Upper lobe of right lung (tissue), 1 donor: ENCODE measurements at places on chromosomes 11 and 22. TPM values are rescaled to one million over a fixed set of nuclear protein-coding genes. Genes with fewer than 3 reads are reported as not detected.

Gene UBQLN3
- total RNA-seq: 0.14 TPM

Gene KRTAP5-10
- total RNA-seq: not detected

Gene PAK1
- total RNA-seq: 28.2 TPM

Gene LDHAL6A
- not detected for total RNA-seq

Gene ASCL3
- not detected for total RNA-seq

Gene MTMR3
- total RNA-seq: 50.6 TPM

Gene SERHL2
- total RNA-seq: 1.2 TPM

Gene SEPTIN3
- 3.2 TPM for total RNA-seq

Gene ADAMTS15
- 8.2 TPM for total RNA-seq

Gene INPP5J
- total RNA-seq: 4.5 TPM

DNA sequence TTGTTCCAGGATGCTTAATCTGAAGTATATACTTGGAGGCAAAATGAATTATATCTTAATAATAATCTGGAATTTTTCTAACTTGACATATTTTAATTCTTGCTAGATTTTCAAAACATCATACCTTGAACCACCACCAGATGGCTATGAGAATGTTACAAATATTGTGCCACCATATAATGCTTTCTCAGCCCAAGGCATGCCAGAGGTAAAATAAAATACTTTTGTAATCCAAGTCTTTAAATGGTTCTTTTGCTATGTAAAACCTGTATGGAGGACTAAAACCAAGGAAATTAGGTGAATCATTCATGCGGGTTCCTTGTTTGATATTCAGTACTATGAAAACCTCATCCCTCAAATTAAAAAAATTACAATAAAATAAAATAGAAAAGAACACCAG is 14.4 kb downstream of the NAALAD2 start:
- DNase-seq: no peak

DNA sequence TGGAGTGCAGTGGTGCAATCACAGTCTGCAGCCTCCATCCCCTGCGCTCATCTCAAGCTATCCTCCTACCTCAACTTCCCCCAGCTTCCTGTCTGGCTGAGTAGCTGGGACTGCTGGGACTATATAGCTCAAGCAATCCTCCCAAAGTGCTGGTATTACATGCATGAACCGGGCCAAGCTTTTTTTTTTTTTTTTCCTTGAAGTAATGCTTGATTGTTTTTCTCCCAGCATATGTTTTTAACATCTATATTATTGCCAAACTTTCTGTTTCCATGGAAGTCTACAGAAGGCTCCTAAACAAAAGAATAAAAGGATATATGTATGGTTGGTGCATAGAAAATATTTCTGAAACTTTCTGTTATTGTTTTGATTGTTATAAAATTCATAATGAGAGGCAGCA is 853.6 kb downstream of the KCNA4 start:
- no peak for DNase-seq

- DNase-seq: no peak
These were observed 26.3 kb upstream of the MN1 start for GRCh38 chr22:27827604-27828587.

- no peak for DNase-seq
These were observed 7.0 kb downstream of the THRSP start for GRCh38 chr11:78070621-78071020.

GRCh38 chr11:11374358-11375148 is 21.5 kb upstream of the CSNK2A3 start:
- DNase-seq: no peak

DNA sequence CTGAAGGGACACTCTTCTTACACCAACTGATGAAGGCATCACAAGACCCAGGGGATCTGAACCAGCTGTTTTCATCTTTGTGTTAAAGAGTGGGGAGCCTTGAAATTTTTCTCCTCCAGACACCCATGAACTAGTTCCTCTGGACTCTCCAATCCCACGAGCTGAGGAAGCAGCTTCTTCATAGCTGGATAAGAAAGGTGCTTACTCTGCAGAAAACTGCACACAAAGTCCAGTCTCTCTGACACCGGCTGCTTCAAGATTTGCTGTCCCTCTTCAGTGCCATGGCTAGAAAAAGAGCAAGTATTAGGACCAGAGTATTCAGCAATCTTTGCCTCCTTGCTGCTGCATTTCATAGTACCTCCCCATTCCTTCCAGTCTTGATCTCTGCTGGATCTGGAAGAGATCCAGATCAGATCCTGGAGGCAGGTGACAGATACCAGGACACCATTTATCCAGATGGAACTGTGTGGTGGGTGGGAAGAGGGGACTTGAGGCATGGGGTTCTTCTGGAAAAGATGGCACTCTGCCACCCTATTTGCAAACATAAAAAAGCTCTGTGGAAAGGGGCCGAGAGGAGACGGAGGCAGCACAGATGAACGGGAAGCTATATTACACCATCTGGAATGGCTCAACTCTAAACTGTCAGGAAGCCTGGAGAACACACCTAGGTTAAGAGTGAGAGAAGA is 25.5 kb downstream of the IL18BP start:
- DNase-seq: peak; percentile 7

- DNase-seq: no peak
These were observed 13.8 kb upstream of the POGLUT3 start for GRCh38 chr11:108511851-108512474.

DNA sequence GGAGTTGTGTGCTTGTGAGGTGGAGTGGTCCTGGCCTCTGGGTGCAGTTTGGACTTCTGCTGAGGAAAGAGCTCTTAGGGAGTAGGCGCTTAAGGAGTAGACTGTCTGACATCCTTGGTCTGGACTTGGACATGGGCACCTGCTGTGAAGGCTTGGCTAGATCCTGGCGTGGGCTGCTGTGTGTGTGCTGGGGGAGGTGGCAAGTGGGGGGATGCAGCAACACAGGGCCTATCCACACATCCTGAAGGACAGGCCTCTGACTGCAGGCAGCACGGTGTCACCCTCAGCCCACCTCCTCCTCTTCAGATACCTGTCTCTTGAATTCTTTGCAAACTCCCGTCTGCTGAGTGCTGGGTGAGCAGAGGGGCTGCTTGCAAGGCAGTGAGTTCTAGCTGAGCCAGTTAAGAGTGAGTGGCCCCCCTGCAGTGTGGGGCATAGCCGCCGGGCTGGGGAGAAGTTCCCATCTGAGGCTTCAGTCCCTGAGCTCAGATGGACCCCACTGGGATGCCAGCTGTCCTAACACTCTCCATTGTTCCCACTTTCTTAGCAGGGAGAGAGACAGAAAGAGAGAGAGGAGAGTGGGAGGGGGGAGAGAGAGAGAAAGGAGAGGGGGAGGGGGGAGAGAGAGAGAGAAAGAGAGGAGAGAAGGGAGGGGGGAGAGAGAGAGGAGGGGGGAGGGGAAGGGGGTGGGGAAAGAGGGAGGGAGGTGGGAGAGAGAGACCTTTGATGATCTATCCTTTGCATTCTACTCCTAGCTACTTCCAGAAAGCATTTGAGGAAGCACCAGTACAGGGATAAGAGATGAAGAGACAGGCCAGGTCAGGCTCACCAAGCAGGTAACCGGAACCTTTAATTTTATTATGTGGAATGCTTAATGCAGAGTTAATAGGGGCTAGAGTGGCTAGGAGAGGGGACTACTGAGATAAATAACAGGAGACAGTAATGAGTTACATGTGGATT is 12.6 kb downstream of the SOX10 start:
- DNase-seq: no peak

DNA sequence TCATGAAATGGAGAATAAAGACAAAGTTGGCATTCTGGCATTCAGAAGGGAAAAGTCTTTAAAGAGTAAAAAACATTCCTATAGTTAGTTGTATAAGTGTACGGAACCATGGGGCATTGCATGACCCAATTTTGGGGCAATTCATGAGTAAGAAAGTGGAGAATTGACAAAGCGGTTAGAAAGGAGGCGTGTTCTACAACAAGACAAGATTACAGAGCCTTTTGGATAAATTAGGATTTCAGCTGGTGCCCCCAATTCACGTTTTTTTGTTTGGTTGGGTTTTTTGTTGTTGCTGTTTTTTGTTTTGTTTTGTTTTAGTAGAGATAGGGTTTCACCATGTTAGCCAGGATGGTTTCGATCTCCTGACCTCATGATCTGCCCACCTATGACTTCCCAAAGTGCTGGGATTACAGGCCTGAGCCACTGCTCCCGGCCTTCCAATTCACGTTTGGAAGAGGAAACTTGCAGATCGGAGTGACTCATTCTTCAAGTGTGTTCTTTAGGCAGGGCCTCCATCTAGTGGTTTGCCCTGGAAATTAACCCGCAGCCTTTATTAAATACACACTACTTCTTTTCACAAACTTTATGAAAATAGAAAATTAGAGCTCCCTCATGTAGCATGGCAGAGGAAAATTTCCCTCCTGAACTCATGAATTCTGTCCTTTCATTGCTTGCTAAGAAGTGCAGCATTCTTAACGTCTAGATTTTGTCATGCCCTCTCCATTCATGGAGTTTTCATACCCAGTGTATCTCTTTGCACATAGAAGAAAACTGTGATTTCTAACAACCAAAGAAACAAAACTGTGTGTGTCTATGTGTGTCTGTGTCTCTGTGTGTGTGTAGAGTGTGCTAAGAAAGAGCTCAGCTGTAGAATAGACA is 118.1 kb downstream of the BBOX1 start:
- no peak for DNase-seq

DNA sequence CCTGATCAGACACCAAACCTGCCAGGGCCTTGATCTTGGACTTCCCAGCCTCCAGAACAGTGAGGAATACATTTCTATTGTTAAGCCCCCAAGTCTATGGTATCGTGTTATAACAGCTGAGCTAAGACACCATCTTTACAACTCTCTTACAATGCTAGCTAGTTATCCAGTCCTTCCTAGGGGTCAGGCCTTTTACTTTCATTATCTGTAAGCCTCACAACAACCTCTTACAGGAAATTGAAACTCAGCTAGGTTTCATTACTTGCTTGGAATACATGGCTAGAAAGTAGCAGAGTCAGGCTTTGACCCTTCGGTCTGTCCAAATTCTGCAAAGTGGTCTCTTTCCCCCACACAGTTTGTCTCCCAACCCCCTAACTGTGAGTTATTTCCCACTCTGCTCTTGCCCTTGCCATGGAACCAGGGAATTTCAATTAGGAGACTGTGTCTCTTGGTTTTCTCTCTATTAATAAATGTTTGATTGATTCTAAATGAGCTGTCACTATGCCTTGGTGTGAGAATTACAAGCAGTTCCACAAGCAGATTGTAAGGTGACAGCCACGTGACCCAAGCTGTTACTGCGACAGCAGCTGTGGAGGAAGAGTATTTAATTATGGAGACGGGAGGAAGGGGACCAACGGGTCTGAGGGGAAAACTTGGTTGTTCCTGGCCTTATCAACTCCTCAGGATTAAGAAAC is 38.4 kb upstream of the CLMP start:
- DNase-seq: no peak

DNA sequence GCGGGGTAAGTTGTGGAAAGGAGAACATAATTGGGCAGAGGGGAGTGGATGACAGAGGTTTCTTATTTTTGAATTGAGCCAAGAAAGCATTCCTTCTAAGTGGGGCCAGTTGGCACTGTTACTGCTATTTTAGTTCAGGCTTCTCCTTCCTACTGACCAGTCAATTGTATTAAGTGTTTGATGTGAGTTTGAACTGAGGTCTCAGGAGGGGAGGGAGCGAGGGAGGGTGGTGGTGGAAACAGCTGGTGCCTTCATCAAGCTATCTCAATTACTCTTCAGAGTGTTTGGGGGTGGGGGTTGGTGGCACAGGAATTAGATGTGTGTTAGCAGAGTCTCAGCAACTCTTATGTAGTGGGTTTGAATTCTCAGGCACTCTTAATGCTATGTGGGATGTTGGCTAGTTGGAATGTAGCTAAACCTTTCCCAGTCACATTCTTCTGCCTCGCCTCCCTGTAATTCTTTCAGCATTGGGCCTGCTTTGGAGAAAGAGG is 14.5 kb downstream of the CTNND1 start:
- no peak for DNase-seq

GRCh38 chr11:17386331-17387084 is 2.0 kb downstream of the KCNJ11 start:
- no peak for DNase-seq

DNA sequence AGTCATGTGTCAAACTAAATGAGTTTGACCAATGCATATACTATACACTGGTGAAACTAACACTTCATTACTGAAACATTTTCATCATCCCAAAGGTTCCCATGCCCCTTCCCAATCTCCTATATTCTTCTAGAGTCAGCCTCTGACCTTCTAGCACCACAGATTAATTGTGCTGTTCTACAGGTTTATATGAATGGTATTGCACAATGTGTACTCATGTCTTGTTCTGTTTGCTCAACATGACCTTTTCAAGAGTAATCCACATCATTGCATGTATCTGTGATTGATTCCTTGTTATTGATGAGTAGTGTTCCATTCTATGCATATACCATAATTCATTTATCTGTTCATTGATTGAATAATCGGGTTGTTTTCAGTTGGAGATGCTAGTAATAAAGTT is 7.5 kb upstream of the OR8G1 start:
- no peak for DNase-seq

- no peak for DNase-seq
These were observed 604 bp upstream of the POLR3H start for GRCh38 chr22:41544671-41545476.

DNA sequence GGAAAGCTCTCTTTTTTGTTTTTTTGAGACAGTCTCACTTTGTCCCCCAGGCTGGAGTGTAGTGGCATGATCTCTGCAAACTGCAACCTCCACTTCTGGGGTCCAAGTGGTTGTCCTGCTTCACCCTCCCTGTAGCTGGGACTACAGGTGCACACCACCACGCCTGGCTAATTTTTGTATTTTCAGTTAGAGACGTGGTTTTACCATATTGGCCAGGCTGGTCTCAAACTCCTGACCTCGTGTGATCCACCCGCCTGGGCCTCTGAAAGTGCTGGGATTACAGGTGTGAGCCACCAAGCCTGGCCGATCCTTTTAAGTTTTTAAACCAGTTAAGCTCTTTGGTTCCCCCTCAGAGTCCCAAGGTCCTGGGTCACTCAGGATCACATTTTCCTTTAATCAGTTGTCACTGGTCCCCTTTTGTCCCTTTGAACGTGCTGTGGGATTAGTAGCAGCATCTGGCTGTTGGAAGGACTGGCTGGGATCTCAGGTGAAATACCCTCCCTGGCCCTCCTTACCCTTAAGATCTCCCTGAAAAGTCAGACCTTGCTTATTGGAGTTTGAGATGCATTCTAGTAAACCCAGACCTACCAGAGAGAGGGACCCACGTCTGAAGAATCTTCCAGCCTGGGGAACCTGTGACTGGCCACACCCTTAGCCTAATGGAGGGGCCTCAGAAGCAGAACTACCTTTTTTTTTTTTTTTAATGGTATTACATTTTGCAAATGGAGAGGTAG is 8.1 kb downstream of the MALAT1 start:
- peak; percentile 67 for DNase-seq

- peak; percentile 83 for DNase-seq
These were observed 89.0 kb upstream of the PARVA start for GRCh38 chr11:12288212-12288930.
